Stimulated activated memory B cell treated with anti-CD40 and anti-IgM and Interleukin-4, amounts not matched to agents 10 μg/mL and 1 μg/mL and 100 μg/mL, for 72 hours (primary cell): ENCODE measurements at places on chromosomes 2 and 18.

GRCh38 chr18:9696701-9697100 lies 11.4 kb upstream of the RAB31 start:
- ATAC-seq = no peak

- no peak for ATAC-seq
Measured at GRCh38 chr2:118431165-118431517, 342.9 kb downstream of the INSIG2 start.

- no peak for ATAC-seq
Measured at GRCh38 chr2:221975151-221975550, 323.6 kb downstream of the PAX3 start.

DNA sequence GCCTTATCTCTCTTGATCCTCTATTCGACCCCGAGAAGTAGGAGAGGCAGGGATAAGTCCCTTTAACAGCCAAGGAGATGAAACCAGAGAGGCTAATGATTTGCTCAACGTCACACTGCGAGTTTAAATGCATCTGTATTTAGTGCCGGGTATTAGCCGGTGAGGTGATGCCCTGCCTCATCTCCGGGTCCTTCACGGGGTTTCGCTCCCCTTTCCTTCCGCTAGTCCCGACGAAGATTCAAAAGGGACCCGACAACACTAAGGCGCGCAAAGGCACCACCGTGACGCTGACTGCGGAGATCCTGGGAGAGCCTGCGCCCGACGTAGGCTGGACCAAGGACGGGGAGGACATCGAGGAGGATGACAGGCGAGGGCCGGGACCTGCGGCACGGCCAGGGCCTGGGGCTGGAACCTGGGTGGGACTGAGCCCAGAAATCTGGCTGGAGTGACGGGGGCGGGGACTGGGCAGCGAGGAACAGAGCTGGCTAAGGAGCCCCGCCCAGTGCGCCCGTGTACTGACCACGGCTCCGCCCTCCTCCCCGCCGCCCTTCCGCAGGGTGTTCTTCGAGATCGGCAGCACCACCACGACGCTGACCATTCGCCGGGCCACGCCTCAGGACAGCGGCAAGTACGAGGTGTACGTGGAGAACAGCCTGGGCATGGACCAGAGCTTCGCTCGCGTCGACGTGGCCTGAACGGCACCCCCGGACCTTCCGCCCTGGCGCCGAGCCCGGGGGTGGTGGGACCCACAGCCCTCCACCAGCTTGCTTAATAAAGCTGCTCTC lies 1.0 kb upstream of the GMPPA start:
- ATAC-seq = peak; percentile 40

DNA sequence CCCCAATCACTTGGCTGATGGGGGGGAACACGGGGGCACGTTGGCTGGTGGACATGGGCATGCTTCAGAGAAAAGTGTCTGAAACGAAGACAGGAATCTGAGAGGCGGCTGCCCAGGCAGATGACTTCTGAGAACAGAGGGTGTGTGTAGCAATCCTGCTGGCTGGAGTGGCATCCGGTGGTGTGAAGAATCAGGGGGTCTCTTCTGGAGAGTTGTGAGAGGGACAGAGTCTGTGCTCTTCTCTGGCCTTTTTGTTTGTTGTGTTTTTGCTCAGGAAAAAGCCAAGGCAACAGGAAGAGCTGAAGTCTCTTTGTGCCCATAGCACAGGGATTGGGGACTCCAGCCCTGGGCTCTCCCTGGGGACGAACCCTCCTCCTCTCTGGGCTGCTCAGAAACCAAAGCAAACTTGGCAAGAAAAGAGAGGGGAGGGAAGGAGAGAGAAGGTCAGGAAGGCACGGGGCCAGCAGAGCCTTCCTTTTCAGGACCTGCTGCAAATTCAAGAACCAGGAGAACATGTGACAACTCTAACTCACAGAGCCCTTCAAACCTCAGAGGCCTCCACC lies 97.0 kb upstream of the SMAD2 start:
- no peak for ATAC-seq

GRCh38 chr18:79900610-79901570 lies 50.6 kb downstream of the SLC66A2 start:
- ATAC-seq = peak; percentile 10
